Naive thymus-derived CD4-positive, alpha-beta T cell (primary cell): ENCODE measurements at places on chromosomes 4 and X.

DNA sequence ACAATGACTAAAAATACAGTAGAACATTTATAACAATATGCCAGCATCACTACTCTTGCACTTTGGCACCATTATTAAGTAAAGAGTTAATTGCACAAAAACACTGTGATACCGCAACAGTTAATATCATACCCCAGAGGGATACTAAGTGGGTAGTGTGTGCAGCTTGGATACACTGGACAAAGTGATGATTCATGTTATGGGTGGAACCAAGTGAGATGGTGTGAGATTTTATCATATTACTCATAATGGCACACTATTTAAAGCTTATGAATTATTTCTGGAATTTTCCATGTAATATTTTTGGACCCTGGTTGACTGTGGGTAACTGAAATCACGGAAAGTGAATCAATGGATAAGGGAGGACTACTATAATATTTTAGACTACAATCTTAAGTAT is 265.3 kb downstream of the PCDH18 start:
- DNase-seq, result no peak
- no peaks in the 10 kb centered on the region for H3K4me1 ChIP-seq
- H3K36me3 ChIP-seq, result no peaks in the 10 kb centered on the region
- H3K4me3 ChIP-seq, result no peak overlapping the region

DNA sequence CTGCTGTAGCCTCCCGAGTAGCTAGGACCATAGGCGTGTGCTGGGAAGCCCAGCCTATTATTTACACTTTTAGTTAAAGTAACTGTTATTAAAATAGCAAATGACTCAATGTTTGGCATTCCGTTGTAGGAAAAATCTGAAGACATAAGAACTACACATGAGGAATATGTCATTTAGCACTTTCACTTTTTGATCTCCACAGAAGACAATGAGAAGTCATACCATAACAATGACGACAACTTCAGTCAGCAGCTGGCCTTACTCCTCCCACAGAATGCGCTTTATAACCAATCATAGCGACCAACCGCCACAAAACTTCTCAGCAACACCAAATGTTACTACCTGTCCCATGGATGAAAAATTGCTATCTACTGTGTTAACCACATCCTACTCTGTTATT is 6.7 kb downstream of the GPR34 start:
- H3K27ac ChIP-seq, result no peak overlapping the region
- no peaks in the 10 kb centered on the region for H3K4me1 ChIP-seq
- no peak overlapping the region for H3K4me3 ChIP-seq
- no peak for DNase-seq
- no peaks in the 10 kb centered on the region for H3K36me3 ChIP-seq

GRCh38 chr4:6230827-6231662 is 30.7 kb upstream of the JAKMIP1 start:
- H3K27me3 ChIP-seq, result no peaks in the 10 kb centered on the region
- DNase-seq, result no peak
- no peaks in the 10 kb centered on the region for H3K36me3 ChIP-seq
- H3K4me1 ChIP-seq, result no peaks in the 10 kb centered on the region
- no peak overlapping the region for H3K4me3 ChIP-seq

DNA sequence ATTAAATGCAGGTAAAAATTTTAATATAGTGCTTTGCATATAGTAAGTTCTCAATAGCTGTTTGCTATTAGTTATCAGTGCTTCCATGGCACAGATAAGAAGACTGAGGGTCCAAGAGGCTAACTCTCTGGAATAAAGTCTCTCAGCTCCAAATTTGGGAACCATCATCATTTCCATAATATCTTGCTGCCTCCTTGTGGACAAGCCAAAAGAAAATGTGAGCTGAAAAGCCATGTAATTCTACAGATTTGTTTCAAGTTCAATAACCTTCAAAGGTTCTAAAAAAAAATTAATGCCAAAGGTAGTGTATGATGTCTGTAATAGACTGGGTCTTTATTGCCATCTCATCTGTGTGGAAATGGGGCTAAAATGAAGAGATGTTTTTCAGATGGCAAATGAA is 136.9 kb upstream of the VCX start:
- H3K27ac ChIP-seq, result no peak overlapping the region
- no peak for DNase-seq
- H3K36me3 ChIP-seq, result no peaks in the 10 kb centered on the region
- no peak overlapping the region for H3K4me3 ChIP-seq
- no peaks in the 10 kb centered on the region for H3K4me1 ChIP-seq

GRCh38 chr4:21802406-21802805 is 146.2 kb downstream of the KCNIP4 start:
- no peak overlapping the region for H3K4me3 ChIP-seq
- H3K27ac ChIP-seq, result no peak overlapping the region
- H3K36me3 ChIP-seq, result no peaks in the 10 kb centered on the region
- H3K27me3 ChIP-seq, result no peaks in the 10 kb centered on the region
- no peaks in the 10 kb centered on the region for H3K4me1 ChIP-seq
- no peak for DNase-seq

DNA sequence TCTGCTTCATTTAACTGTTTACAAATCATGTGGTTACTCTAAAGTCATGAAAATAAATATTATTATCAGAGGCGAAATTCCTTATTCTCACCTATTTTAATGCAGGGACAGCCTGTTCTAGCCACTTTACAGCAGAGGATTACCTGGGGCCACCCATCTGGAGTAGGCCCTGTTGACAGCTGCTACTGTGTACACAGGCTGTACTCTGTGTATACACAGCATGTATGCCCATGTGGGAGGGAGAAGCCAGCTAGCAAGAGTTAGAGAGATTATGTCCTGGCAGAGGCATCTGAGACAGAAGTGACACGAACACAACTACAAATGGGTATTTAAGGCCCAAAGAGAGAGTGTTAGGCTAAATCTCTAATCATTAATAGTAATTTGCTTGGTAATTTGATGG is 62.1 kb downstream of the GPRIN3 start:
- peaks cover 40% of the 10 kb centered on the region for H3K4me1 ChIP-seq
- no peak overlapping the region for H3K4me3 ChIP-seq
- DNase-seq, result no peak
- no peak overlapping the region for H3K27ac ChIP-seq
- H3K36me3 ChIP-seq, result peaks cover 19% of the 10 kb centered on the region

DNA sequence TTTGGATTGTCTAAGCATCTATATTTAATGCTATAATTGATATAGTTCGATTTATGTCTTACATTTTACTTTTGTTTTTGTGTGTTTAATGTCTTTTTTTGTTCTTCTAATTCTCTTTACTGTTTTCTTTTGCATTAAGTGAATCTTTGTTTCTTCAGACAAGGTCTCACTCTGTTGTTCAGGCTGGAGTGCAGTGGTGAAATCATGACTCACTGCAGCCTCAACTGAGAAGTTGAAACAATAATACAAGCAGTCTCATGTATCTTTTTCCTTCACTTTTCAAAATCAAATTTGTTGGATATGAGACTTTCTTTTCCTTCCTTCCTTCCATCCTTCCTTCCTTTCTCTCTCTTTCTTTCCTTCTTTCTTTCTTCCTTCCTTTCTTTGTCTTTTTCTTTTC is 1401.6 kb downstream of the ADGRL3 start:
- no peak for DNase-seq
- no peaks in the 10 kb centered on the region for H3K4me1 ChIP-seq
- H3K27me3 ChIP-seq, result no peaks in the 10 kb centered on the region
- no peak overlapping the region for H3K4me3 ChIP-seq

DNA sequence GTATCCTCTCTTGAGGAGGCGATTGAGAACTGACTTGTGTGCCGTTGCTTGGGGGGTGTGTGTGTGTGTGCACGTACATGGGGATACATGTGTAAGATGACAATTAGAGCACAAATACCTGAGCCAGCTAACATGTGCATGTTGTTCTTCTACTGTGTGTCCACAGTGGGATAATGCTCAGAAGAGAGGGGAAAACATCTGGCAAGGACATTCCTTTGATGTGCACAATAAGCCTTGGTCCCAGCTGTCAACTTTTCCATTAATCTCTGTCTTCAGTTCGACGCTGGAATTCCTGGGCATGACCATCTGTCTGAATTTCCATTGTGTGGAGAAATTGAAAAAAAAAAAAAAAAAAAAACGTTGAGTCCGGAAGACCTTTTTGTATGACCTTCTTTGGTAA is 592.0 kb upstream of the GALNTL6 start:
- DNase-seq, result no peak
- no peaks in the 10 kb centered on the region for H3K27me3 ChIP-seq
- no peak overlapping the region for H3K4me3 ChIP-seq

- H3K4me1 ChIP-seq, result no peaks in the 10 kb centered on the region
- no peaks in the 10 kb centered on the region for H3K36me3 ChIP-seq
- no peak for DNase-seq
- H3K27ac ChIP-seq, result no peak overlapping the region
Measured at GRCh38 chr4:83293305-83294046, 8.9 kb upstream of the COQ2 start.

- DNase-seq, result no peak
- no peaks in the 10 kb centered on the region for H3K27me3 ChIP-seq
- H3K27ac ChIP-seq, result no peak overlapping the region
- no peaks in the 10 kb centered on the region for H3K4me1 ChIP-seq
- peaks cover 18% of the 10 kb centered on the region for H3K36me3 ChIP-seq
Measured at GRCh38 chr4:150591406-150591805, 9.5 kb downstream of the MAB21L2 start.

DNA sequence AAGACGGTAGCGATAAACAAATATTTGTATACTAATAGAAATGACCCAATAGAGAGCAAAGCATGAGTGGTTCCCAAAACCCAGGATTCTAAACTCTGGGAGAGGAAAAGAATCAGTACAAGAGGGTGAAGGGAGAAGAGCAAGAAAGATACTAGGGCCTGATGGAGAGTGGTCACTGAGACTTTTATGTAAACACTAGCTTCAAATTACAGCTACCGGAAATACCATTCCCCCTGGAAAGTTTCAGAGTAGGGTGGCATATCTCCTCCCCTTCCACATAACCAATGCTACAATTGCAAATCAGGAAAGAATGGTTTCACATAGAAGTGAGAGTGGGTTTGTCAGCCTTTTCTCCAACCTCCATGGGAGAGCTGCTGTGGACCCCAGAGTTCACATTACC is 77.1 kb downstream of the EIF4E start:
- no peak overlapping the region for H3K4me3 ChIP-seq
- no peak for DNase-seq
- no peaks in the 10 kb centered on the region for H3K4me1 ChIP-seq
- no peak overlapping the region for H3K27ac ChIP-seq
- no peaks in the 10 kb centered on the region for H3K36me3 ChIP-seq
- no peaks in the 10 kb centered on the region for H3K27me3 ChIP-seq

DNA sequence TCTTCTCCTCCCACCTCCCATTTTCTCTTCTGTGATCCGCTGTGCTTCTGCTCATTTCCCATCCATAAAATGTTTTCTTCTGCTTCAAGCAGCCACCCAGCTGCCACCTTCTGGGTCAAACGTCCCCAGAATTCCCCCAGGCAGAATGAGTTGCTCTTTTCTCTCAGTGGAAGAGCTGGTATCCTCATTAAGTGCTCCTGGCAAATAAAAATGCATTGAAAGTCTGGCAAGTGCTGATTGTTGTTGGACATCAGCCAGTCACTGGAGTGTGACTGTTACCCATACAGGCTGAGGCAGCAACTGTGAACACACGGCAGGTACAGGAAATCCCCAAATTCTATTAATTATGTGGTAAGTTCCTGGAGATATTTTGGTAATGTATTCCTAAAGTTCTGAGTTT is 52.6 kb downstream of the LIMCH1 start:
- no peak for DNase-seq
- H3K27ac ChIP-seq, result no peak overlapping the region
- H3K4me1 ChIP-seq, result no peaks in the 10 kb centered on the region
- no peak overlapping the region for H3K4me3 ChIP-seq

DNA sequence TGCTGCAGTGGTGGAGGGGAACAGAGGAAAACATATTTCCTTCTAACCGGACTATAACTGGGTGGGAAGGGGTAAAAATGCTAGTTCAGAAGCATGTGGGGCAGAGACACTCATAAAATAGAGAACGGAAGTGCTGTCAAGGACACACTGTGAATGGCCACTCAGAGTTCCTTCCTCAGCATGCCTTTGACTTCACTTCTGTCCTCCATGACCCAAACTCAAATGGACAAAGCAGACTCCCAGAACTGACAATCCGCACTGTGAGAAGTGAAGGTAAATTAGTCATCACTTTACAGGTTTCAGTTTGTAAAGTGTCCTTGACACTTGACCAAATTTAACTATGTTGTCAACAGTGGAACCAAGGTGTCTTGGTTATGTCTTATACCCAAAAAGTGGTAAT is 30.2 kb upstream of the ELF2 start:
- no peaks in the 10 kb centered on the region for H3K36me3 ChIP-seq
- no peak overlapping the region for H3K27ac ChIP-seq
- DNase-seq, result no peak
- H3K27me3 ChIP-seq, result no peaks in the 10 kb centered on the region

- H3K4me1 ChIP-seq, result no peaks in the 10 kb centered on the region
- no peak for DNase-seq
- H3K27me3 ChIP-seq, result no peaks in the 10 kb centered on the region
- no peak overlapping the region for H3K4me3 ChIP-seq
Measured at GRCh38 chr4:119750771-119751170, 122.2 kb upstream of the PDE5A start.

DNA sequence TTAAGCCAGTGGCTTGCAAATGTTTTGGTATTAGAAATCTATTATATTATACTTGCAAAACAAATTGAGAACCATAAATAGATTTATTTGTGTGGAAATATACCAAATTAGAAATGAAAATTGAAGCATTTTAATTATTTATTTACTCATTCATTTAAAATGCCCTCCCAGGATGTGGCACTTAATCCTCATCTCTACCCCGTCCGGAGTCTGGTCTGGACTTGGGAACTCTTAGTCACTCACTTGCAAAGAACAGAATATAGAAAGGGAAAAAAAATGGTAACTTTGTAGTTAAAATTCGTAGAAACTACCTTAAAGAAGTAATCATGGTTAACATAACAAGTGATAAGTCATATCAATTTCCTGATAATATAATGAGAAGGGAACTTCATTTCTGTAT is 775.9 kb upstream of the INTU start:
- DNase-seq, result no peak
- H3K4me3 ChIP-seq, result no peak overlapping the region
- H3K36me3 ChIP-seq, result no peaks in the 10 kb centered on the region
- no peaks in the 10 kb centered on the region for H3K4me1 ChIP-seq
- no peaks in the 10 kb centered on the region for H3K27me3 ChIP-seq

DNA sequence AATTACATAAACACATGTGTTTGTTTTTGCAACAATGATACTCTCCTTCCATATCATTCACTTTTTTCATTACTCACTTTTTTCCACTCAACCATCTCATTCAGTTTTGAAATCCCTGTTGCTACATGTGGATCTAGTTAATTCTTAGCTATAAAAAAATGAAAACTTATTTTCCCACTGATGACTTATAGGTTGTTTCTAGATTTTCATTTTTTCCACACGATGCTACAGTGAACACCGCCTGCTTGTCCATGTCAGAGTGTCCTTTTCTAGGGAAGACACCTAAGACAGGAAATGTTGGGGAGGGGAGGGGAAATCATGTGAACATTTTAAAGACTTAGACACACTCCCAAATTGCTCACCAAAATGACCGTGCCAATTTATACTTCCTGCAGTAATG is 70.2 kb downstream of the SUPT20HL2 start:
- no peaks in the 10 kb centered on the region for H3K4me1 ChIP-seq
- H3K27ac ChIP-seq, result no peak overlapping the region
- no peak overlapping the region for H3K4me3 ChIP-seq
- no peak for DNase-seq
